GM03348 (cell line): ENCODE measurements at places on chromosomes 1 and 21.

GRCh38 chr21:32795376-32795775 is 23.8 kb upstream of the PAXBP1 start:
- no peak for DNase-seq

- DNase-seq, result no peak
Observed at GRCh38 chr1:166365081-166365480, 198.3 kb upstream of the FAM78B start.

DNA sequence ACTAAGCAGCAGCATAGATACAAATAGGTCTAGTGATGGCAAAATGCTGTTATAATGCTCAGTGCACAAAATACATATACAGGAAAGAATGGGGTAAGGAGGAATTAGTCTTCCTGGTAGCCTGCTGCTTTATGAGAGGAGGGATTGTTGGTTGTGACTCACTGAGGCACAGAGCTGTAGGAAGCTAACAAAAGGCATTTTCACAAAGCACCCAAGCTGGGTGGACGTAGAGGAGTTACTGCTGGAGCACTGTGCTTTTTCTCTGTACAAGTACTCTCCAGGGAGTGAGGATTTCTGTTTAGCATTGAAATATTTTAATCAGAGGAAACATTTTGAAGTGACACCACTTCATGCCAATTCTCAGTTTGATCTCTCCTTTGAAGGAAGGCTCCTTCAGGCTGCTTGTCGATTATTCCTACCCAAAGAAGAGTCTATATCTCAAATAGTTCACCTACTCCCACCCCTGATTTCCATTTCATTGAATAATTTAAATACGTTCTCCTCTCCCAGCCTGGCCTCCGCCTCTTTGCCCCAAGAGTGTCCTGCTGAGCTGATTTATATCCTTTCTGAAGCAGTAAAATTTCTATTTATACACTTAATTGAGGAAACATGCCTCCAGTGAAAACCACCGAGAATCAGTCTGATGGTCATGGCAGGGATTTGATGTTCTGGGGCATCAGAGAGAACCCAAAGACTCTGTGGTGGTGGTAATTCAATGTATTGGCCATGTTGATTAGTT is 271.9 kb downstream of the HHAT start:
- no peak for DNase-seq

GRCh38 chr1:246029616-246030015 is 477.5 kb downstream of the SMYD3 start:
- DNase-seq, result no peak

- no peak for DNase-seq
Observed at GRCh38 chr1:231144416-231145193, 17.3 kb upstream of the TRIM67 start.

- DNase-seq, result no peak
Observed at GRCh38 chr1:90149101-90149500, 154.2 kb downstream of the ZNF326 start.

- DNase-seq, result peak; percentile 36
Observed at GRCh38 chr1:226443439-226443838, 35.5 kb upstream of the PARP1 start.

GRCh38 chr1:25451908-25452307 is 21.2 kb downstream of the MACO1 start:
- DNase-seq, result no peak

- DNase-seq, result peak; percentile 98
Observed at GRCh38 chr1:33180226-33180910, 1.5 kb downstream of the TRIM62 start.
